ENCODE measurements at places on chromosomes 11 and 22.
A peak's percentile ranks its signal among the peaks of the same experiment; 100 is the strongest.

GRCh38 chr11:77104727-77105126, 2.1 kb downstream of the OMP start:
- DNase-seq = no peak

GRCh38 chr11:20611892-20612291, 12.5 kb downstream of the SLC6A5 start:
- no peak for DNase-seq

DNA sequence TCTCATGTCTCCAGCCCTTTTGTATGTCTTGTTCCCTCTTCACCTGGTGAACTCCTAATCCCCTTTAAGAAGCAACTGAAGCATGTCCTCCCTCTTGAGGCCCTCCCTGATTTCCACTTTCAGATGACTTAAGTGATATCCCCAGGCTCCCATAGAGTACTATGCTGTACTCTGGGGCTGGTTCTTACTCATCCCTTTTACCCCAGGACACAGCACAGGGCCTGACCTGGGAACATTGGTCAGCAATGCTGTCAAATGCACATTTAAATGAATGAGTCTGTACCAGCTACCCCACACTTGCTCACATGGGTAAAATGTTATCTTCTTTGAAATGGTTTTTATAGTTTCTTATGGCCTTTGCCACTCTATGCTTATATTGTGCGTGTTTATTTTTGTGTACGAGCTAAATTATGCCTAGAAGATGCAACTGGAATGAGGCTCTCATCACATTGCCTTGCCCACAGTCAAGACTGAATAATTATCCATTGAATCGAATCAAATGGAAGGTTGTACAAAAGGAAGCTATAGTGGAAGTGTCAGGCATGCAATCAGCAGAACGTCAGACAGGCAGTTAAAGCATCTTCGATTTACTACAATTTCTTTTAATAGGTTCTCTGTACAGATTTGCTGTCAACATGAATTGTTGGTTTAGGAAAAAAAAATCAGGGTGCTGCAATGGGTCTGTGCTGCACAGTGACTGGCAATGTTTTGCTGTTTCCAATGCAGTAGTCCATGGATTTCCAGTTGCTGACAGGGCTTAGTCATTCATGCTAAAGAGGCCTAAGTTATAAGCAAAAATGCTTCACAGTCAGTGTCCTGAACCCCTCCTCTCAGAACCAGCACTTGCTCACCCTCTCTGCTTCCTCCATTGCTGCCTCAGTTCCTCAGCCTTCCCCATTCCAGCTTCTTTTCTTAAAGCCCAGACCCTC, 79.5 kb downstream of the PARVA start:
- DNase-seq = no peak

DNA sequence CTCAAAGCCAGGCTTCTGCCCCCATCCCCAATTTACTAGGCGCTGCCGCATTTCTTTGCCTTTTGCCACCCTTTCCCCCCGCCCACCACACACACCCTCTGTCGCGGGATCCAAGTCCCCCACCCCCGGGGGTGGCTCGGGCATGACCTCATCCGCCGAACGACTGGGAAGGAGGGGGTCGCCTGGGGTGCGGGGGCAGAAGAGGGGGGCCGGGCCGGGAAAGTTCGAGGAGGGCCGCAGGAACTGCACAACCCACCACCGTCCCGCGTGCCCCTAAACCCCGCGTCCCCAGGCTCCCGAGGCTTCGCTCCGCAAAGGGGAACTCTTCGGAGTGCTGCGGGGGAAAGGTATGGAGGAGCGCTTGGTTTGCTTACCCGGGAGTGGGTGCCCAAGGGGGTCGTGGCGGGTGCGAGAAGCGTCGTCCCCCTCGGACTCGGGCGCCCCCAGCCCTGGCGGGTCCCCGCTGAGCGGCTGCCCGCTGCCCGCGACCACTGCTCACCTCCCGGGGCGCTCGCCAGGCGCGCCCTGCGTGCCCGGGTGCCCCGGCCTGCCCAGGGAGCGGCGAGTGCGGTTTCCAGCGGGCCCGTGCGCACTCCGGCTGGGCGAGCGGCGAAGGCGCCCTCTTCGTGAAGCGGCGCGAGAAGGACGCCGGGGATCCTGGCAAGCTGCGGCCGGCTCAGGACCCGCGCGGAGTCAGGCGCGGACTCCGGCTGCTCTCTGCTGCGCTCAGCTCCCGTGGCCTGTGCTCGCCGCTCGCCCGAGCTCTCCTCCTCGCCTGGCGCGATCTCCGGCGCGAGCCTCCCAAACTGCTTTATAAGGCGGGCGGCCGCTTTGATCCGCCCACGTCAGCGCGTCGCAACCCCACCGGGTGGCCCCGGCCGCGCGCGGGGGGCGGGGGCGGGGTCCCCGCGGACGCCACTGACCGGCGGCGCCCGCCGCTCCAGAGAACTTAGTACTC, 4.0 kb upstream of the WNT11 start:
- peak; percentile 23 for DNase-seq

- DNase-seq = no peak
Observed at GRCh38 chr11:94639901-94640721, 72.9 kb downstream of the PIWIL4 start.

DNA sequence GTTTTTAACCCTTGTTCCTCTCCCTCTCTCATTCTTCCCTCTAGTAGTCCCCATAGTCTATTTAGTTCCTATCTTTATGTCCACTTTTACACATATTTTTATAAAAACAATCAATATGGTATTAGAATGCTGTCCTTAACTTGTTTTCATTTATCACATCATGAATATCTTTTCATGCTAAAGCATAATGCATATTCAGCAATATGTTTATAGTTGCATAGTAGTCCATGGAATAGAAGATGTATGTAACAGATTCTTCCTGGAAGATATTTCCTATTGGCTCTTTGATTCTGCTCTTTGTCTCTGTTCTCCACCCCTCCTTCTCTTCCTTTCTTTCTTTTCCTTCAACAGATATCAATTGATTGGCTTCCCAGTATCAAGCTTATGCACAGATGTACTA, 1047.1 kb upstream of the TENM4 start:
- DNase-seq = no peak

DNA sequence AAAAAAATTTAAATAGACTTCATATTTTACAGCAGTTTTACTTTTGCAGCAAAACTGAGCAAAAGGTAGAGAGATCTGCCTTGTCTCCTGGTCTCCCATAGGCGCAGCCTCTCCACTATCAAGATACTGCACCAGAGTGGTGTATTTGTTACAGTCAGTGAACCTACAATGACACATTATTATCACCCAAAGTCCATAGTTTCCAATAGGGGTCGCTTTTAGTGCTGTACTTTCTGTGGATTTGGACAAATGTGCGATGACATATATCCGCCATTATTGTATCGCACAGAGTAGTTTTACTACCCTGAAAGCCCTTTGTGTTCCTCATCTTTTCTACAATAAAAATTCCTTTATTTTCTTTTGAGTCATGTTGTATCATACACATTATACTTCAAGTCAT, 153.2 kb upstream of the CCDC179 start:
- no peak for DNase-seq

DNA sequence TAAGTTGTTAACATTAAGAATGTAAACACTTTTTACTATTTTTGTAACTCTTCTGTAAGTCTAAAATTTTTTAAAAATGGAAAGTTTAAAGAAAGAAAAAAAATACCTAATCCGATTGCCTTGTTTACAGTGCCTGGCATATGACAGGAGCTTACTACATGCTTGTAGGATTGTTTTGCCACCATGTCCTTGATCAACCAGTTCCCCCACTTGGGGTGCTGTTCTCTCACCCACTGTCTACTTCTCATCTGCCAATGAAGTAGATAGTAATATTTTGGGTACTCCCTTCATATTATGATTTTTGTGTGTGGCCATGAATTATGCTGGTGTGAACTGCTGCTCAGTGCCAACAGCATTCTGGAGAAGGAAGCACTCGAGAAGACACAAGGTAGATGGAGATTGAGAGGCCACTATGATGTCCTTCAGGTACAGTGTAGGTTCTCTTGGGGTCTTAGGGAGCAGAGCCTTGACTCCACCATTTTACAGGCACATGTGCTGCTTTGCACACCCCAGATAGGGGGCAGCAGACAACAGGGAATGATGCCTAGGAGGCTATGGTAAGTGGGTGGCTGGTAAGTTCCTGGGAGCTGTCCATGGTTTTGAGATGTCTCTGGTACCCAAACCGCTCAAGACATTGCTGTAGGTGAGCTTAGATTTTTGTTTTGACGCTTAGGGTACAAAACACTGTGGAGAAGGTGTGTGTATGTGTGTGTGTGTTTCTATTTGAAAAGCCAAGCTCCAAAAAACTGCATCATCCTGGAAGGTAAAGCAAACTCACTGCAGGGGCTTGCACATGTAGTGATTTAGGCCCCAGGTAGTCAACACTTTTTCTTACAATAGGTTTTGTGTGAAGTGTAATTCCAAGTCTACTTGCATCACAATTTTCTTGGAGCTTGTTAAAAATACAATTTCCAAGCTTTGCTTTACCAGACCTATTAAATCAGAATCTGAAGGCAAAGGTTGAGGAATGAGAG, 494.5 kb upstream of the LARGE1 start:
- DNase-seq = no peak

- no peak for DNase-seq
Observed at GRCh38 chr11:44727114-44727372, 281 bp downstream of the TSPAN18 start.

GRCh38 chr11:131561501-131561900, 191.1 kb downstream of the NTM start:
- DNase-seq = no peak

DNA sequence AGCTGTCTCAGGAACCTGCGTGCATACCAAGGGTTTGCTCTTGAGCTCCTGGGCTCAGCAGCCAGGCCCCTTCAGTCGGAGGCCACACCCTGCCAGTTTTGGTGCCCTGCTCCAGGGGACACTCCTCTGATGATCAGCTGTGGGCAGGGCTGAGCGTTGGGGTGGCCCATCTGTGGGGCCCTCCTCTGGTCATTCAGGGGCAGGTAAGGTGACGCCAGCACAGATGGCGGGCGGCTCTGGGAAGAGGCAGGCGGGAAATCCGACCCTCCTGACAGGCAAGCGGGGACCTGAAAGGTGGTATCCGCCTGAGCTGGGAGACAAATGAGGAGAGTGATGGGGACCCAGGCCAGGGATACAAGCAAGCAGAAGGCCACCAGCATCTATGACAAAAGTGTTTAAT, 3.8 kb upstream of the MFNG start:
- DNase-seq = no peak

DNA sequence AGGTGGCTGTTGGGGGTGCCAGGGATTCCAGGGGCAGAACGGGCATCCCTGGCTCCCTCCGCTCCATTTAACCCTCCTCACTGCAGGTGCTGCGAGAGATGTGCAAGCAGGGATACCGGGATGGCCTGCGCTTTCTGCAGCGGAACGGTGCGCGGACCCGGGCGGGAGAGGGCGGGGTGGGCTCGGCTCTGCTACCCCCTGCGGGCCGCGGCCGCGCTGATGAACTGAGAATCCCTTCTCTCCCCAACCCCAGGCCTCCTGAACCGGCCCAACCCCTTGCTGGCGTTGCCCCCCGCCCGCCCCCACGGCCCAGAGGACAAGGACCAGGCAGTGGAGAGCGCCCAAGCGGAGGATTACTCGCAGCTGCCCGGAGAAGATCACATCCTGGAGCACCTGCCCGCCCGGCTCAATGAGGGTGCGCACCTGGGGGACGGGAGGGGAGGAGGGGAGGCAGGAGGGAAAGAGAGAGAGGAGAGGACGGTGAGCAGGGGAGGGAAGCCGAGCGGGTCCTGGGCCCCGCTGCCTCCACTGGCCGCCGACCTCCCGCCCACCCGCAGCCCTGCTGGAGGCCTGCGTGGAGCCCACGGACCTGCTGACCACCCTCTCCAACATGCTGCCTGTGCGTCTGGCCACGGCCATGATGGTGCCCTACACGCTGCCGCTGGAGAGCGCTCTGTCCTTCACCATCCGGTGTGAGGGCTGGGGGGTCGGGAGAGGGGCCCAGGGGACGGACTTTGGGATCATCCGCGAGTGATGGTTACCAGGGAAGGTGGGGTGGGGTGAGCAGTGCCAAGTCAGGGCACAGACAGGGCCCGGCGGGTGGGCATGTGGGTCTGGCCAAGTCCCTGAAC, 4.1 kb upstream of the CRACR2B start:
- DNase-seq = no peak

GRCh38 chr22:49209452-49210195, 618.0 kb downstream of the BRD1 start:
- DNase-seq = no peak

Data from NCI-H1417 treated with DMSO at 0.1 percent for 48 hours (cell line).